WTC11 (cell line): ENCODE measurements at places on chromosomes 4 and X.

DNA sequence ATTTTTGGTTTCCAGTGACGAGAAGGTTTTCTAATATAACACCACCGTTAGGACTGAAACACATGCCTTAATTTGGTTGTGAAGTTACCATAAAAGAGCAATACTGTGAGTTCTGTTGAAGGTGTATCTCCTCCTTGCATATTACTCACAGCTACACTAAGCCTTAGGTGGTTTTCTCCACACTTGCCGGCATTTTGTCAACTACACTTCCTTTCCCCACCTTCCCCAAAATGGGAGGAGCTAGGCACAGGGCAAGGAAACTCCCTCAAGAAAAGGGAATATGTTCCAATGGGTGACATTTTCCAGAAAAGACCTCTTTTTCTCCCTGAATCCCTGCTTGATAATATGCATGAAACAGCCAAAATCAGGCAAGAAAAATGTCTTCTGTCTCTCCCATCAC is 44.8 kb downstream of the RELL1 start:
- DNase-seq = no peak

GRCh38 chr4:83731609-83732008 is 195.7 kb downstream of the GPAT3 start:
- no peak for DNase-seq

DNA sequence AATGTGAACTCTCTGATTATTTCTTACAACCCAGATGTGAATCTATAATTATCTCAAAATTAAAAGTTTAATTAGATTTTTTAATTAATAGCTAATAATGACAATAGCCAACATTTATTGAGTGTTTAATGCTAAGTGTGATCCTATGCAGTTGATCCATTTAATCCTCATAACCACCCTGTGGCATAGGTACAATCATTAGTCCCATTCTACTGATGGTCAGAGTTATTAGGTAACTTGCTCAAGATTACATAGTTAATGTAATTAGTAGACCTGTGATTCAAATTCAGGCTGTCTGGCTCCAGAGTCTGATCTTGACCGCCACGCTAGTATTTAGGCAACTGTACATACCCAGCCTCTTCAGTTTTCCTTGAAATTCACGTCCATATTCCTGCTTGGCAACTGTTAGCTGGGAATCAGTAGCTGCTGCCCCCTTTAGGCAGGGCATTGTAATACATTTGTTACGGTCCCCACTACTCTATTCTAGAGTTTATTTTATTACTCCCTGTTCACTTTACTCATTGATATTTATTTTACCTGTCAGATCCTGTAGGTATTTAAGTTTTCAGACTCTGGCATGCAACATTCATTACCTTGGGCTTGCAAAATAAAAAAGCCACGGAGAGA is 20.6 kb upstream of the TEC start:
- peak; percentile 39 for DNase-seq

DNA sequence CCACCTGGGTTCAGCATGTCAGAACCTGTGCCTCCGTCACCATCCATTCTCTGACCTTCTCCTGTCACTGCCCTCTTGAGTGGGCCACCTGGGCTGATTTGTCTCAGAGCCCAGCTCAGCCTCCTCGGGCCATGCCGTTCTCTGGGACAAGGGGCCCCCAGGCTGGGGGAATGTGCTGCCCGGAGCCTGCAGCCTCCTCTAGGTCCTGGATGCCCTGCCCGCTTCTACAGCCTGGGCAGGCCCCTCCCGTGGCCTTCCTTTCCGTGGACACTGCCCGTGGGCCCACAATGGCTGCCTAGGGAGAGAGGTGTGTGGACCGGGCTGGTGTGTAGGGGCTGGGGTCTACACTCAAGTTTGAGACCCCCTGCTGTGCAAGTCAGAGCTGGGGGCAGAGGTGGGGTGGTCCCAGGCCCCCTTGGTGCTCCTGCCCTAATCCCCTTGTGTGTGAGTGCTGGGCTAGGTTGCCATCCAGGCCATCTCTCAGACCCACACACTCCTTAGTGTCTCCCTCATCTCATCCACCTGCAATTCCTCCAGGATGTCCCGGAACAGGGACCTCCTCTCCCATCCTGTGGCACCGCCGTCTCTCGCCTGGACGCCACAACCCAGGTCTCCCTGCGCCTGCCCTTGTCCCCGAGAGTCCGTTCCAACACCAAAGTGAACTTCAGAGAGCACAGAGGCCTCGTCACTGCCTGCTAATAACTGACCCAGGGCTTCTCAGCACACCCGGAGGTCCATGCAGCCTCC is 12.4 kb downstream of the PSAPL1 start:
- peak; percentile 7 for DNase-seq

DNA sequence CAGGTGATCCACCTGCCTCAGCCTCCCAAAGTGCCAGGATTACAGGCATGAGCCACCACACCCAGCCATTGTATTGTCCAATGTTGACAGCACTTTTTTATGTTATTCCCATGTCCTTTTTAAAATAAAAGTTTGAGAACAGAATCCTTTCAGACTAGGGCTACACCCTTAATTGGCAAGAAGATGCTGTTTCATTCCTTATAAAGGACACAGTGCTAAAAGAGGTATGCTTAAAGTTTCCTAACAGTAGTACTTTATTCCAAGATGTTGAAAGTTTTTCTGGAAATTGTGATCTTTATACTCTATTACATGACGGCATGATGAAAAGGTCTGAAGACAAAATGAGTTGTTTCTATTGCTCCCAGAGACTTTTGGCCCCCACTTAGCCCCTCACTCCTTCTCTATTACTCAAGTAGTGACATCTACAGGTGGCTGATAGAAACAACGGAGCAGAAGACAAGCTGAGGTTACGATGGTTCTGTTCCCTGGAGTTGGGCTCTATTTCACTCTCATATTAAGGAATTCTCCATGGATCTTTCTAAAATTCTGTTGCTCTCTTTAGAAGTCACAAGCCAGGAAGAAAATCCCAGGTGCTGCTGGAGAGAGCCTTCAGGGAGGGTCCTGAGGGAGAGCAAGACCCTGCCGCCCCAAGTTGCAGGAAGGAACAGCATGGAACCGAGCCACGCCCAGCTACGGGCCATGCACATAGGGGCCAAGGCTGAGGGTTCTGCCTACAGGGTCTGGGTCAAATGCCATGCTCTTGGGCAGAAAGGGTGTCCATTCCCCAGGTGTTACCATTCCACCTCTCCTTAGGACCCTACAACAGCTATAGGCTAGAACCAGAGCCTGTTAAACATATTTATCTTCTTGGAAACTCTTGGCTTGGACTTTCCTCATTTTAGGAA is 22.8 kb downstream of the RPL9 start:
- DNase-seq = no peak

GRCh38 chr4:89929425-89930159 is 34.9 kb downstream of the MMRN1 start:
- DNase-seq = no peak

DNA sequence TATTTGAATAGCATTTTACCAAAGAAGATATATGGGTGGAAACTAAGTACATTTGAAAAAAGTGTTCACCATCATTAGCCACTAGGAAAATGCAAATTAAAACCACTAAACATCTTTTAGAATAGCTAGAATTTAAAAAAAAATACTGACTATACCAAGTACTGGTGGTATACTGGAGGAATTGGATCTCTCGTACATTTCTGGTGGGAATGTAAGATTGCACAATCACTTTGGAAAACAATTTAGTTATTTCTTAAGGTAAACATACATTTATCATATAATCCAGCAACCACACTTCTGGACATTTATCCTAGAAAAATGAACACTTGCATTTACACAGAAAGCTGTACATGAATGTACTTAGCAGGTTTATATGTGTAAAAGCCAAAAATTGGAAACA is 303.5 kb downstream of the MID1IP1 start:
- DNase-seq = no peak

GRCh38 chr4:185915271-185915670 is 103.3 kb upstream of the SORBS2 start:
- DNase-seq = no peak

- DNase-seq = no peak
These were observed 777.3 kb downstream of the PCDH18 start for GRCh38 chr4:136754810-136755530.

- DNase-seq = no peak
These were observed 17.5 kb downstream of the MTMR8 start for GRCh38 chrX:64377753-64378152.

DNA sequence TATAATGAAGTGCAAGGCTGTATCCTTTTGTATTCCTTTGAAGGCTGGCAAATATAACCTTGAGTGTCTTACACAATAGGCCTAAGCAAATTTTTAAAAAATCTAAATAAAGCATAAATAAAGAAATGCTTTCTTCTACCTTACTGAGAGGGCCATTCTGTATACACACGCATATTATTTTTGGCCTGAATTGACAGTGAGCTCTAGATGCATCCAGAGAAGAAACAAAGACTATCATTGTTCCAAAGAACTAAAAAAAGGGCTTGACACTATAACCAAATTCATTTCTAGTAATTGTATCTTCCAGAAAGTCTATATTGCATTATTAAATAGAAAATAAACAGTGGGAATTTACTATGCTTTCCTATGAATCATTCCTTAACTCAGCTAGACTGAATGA is 100.2 kb downstream of the MAGEB17 start:
- DNase-seq = no peak

- DNase-seq = no peak
These were observed 102.6 kb downstream of the FSTL5 start for GRCh38 chr4:162061214-162061613.

DNA sequence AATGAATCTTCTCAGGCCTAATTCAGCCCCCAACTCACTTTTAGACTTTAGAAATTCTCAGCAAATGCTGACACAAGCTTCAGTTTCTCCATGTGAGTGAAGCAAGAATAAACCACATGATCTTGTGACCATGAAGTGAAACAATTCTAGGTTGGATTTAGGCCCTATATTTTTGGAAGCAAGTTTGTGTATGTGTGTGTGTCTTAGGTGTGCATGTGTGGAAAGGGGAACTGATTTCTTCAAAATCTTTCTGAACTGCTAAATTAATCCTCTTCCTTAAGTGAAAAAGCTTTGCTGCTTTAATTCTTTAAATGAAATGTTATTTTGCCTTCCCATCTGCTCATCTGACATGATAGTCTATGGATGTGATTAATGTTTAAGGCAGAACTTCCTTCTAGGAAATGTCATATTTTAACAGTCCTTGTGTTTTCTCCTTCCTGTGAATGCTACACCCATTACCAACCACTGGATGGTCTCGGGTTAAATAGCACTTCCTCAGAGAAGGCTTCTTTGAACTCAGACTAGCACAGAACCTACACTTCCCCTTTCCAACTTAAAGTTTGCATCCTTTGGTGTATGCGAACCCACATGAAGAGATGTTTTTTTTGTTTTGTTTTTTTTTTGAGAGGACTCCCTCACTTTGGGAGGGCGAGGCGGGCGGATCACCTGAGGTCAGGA is 1.2 kb upstream of the TMEM144 start:
- no peak for DNase-seq

- DNase-seq = peak; percentile 5
These were observed 25.9 kb upstream of the SPON2 start for GRCh38 chr4:1198098-1198844.

DNA sequence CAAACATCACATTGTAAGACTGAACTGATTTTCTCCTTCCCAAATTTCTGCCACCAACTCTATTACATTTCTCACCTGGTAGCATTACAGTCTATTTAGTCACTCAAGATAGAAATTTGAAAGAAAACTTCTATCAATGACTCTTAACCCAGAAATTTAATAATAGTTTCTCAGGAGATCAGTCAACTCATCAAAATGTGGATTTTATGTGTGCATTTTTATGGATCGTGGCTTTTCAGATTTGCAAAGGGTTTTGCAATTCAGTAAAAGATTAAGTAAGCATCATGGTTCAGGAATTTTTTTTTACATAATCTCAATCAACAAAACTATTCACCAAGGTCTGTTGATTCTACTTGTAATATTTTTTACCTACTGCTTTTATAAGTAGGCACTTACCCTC is 111.1 kb downstream of the CFAP299 start:
- DNase-seq = no peak

- DNase-seq = no peak
These were observed 55.9 kb upstream of the FGFBP2 start for GRCh38 chr4:16018841-16019240.

- DNase-seq = no peak
These were observed 8.4 kb upstream of the APLN start for GRCh38 chrX:129663171-129663570.

GRCh38 chr4:10180603-10180926 is 64.0 kb upstream of the WDR1 start:
- DNase-seq = no peak

DNA sequence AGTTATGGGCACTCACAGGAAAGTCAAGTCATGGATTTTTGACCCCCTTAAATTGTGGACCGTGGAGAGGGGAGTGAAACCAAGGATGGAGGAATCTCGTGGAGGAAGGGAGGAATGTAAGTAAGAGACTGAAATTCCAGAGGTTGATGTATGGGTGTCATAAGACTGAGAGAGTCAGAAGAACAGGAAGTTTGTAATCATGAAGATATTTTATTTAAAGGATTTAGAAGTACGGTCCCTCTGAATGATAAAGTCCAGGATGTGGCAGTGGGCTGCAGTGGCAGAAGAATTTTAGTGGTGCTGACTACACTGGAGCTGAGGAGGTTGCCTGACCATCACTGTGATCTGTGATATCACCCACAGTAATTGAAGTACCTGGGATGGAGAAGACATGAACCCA is 57.8 kb downstream of the DCLK2 start:
- no peak for DNase-seq

- no peak for DNase-seq
These were observed 41.7 kb upstream of the DDX60 start for GRCh38 chr4:168360271-168360670.

GRCh38 chrX:134990801-134991481 is at the start of gene SMIM10:
SMIM10 (plus strand) TSS chrX:134990991; CDS start chrX:134991096, 105 bp downstream.
- peak; percentile 36 for DNase-seq

DNA sequence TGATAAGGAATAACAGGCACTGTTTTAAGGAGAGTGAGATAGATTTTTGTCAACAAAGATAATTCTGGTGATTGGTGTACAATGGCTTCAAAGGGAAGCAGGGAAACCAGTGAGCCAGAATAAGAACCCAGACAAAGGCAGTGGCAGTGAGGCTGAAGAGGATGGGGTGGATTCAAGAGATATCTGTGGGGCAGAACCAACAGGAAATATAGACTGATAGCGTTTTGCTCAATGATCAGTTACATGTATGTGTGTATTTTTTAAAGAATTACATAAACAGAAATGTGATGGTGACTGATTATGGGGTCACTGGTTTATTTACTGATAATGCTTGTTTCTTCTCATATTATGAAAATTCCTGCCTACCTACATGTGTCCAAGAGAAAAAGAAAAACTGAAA is 66.4 kb downstream of the AMMECR1 start:
- no peak for DNase-seq

- no peak for DNase-seq
These were observed 86.2 kb upstream of the TSPAN5 start for GRCh38 chr4:98744372-98745150.

GRCh38 chr4:102696758-102697157 is 64.0 kb downstream of the MANBA start:
- DNase-seq = no peak

GRCh38 chrX:138788771-138789170 is 77.3 kb upstream of the FGF13 start:
- DNase-seq = no peak

- no peak for DNase-seq
These were observed 19.1 kb upstream of the S100P start for GRCh38 chr4:6674500-6675149.
